ENCODE measurements at places on chromosomes 1 and 21. TPM values are rescaled to one million over a fixed set of nuclear protein-coding genes. Genes with fewer than 3 reads are reported as not detected.

The TPTE gene
- not detected for total RNA-seq

The OR2G6 gene
- not detected for total RNA-seq

The ORC1 gene
- 1.1 TPM for total RNA-seq

The C4BPA gene
- total RNA-seq, result not detected

The NMNAT2 gene
- 6.2 TPM for total RNA-seq
